ENCODE measurements at places on chromosomes 5 and 9.

- DNase-seq = no peak
Observed at GRCh38 chr9:81885602-81886001, 42.6 kb upstream of the SPATA31D4 start.

DNA sequence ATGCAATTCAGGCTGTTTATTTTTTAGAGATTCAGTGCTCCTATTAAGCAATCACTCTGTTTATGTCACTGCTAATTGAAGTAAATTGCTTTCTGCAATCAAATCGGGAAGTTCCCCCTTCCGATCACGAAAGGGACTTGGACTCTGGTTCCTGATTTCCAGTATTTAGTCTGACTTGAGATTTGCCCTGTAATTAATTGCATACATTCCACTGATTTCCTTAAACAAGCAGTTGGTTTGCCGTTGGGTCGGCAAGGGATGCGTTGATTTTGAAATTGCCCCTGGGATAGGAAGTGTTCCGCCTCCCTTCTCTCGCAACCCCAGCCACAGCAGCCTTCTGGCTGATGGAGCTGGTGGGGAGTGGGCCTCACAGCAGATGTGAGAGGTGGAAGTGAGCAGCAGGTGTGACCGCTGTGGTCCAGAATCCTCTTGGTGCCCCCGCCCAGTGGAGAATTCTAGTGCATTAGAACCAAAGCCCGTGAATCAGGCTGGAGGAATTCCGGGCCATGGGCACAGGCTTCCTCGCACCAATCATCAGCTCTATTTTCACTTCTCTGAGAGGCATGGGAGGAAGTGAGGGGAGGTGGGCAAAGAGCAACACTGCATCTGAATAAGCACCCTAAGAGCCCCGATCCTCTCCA, 102.5 kb downstream of the SPRY4 start:
- no peak for DNase-seq

GRCh38 chr9:6576987-6577386, 68.5 kb downstream of the GLDC start:
- DNase-seq = no peak

GRCh38 chr5:136276946-136277345, 84.0 kb upstream of the SMIM32 start:
- DNase-seq = no peak

DNA sequence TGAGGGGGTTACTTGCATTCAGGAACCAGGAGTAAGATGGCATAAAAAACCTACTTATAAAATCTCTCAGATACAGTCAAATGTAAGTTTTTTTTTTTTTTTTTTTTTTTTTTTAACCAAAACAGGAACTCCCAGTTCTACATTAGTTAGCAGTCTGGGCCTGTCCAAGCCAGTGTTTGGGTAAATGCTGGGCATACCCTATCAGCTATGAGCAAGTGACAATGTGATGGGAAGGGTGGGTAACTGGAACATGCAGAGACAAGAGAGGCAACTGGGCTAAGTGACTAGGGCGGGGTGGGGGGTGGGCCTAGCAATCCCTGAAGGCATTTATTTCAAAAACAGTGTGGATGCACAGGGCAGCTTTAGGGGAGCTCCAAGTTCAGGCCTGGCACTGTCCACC, 2.3 kb downstream of the NMRK1 start:
- no peak for DNase-seq

DNA sequence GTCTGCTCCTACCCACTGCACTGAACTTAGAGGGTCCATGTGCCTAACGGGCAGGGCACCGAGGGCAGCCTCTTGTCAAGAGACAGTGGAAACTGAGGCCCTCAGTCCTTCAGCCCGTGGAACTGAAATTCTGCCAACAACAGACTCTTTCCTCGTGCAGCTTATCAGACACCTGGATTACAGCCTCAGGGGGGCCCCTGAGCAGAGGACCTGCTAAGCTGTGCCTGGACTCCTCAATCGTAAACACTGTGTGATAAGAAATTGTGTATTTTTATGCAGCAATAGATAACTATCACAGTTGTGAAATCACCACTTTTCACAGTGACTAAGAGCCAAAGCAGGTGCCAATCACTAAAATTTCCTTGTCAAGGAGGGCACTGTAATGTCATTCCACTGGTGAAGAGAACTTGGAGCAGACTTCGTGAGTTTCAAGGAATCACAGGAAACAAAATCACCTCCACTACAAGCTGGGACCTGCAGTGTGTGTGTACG, 33.4 kb upstream of the CTSV start:
- DNase-seq = no peak

DNA sequence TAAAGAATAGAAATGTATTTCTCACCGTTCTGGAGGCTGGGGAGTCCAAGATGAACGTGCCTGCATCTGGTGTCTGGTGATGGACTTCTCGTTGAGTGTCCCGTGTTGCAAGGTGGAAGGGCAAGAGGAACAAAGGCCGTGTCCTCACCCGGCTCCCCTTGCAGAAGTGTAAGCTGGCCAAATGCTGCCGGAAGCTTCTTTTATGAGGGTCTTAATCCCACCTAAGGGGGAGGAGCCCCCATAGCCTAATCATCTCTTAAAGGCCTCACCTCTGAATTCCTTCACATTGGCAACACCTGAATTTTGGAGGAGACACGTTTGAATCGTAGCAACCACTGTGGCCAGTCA, 99.1 kb upstream of the DAP start:
- no peak for DNase-seq

DNA sequence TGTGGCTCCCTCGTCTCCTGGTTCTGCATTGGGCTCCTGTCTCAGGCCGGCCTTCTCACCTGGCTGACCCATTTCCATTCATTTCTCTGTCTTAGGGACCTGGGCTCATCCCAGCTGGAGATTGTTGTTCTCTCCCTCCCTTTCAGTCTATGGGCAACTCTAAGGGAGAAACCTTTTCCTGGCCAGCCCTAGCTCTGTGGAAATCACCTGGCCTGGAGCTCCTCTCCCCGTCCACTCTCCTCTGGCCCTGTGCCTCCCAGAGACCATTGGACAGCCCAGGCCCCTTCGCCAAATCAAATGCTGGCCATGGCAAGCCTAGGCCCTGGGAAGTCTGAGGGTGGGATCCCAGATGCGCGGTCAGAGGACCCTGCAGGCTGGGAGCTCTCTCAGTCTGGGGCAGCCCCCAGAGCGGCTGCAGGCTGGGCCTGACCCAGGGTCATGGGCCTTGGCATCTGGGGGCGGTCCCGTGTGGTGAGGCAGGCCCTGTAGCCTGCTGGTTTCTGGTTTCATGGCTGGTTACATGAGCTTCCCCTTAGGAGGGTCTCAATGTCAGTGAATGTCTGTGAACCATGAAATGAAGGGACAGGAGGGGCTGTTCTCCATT, 253.5 kb downstream of the AOPEP start:
- no peak for DNase-seq

DNA sequence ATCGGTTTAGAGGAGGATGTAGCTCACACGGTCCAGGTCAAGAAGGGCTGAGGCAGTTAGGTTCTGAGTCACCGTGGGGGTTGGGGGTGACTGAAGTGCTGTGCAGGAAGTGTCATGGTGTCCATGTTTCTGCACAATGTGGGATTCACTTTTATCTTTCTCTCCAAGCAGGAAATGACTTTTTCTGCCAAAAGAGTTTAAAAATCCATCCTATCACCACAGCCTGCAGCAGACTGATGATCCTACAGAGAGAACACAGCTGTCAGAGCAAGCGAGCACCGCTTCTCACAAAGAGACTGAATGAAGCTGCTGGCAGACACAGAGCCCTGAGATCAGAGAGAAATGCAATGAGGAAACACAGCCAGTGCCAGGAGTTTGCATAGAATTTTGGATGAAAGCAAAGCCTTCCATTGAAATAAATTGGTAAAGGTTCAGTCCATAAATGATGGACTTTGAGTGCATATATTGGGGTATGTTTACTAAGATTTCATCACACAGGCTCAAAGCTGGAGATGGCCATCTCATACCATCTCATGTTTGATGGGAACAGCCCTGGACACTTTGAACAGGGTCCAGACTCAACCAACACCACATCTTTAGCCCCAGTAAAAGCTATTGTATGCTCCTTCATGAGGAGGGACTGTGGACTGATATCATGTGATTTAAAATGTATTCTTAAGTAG, 213.9 kb upstream of the FBXL7 start:
- DNase-seq = no peak

DNA sequence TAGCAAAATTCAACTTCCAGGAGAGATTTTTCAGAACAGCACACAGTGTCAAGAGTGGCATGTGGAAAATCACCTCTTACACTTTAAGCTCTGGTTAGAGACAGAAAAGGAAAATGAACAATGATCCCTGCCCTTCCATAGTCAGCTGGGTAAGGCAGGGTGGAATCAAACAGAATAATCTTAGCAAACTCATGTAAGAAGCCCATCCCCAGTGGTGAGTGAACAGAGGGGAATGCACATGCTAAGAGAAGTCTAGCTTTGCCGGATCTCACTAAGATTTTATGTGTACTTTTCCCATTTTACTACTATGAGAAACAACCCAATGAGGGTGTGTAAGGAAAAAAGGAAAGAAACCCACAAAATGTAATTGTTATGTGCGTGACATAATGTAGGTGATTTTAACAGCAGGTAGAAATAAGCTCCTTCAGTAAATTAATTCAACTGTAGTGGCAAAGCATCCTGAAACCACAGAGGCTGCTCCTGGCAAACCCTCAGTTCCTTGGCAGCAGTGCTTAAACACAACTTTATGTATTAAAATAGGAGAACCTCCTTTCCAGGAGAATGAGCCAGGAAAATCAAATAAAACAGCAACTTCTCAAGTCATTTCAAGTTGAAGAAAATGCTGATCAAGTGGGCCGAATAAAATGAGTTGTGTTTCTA, 366.0 kb upstream of the TRPC7 start:
- DNase-seq = no peak

DNA sequence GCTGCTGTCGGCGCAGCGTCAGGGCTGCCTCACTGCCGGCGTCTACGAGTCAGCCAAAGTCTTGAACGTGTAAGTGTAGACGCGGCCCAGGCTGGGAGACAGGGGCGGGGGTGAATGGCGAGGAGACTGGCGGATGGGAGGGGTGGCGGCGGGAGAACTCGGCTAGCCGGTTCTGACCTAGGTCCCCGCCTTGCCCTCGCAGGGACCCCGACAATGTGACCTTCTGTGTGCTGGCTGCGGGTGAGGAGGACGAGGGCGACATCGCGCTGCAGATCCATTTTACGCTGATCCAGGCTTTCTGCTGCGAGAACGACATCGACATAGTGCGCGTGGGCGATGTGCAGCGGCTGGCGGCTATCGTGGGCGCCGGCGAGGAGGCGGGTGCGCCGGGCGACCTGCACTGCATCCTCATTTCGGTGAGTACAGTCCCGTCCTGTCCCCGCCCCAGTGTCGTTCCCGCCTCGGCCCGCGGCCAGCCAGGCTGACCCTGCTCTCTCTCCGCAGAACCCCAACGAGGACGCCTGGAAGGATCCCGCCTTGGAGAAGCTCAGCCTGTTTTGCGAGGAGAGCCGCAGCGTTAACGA, 745 bp downstream of the GADD45G start:
- peak; percentile 48 for DNase-seq

- peak; percentile 51 for DNase-seq
Observed at GRCh38 chr5:168481330-168481788, 4.9 kb upstream of the RARS1 start.

GRCh38 chr5:163661360-163661759, 155.9 kb downstream of the MAT2B start:
- DNase-seq = no peak

DNA sequence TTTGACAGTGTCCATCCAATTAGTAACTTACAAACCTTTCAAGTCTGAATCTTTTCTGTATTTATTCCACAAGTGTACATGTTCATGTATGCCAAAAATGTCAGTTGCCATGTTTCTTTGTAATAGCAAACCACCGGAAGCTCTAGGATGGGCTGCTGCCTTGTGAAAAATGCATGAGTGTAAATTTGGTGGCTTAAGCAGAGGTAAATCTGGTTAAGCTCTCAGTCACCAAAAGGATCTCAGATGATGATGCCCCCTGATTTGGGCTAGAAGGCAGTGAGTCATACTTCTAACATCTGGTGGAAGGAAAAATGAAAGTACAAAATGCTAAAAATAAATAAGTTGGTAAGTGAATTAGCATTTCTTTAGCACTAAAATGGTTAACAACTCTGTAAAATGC, 567.5 kb downstream of the ELAVL2 start:
- no peak for DNase-seq

Data from GM06990 (cell line).